Stimulated activated CD8-positive, alpha-beta memory T cell treated with anti-CD3 and anti-CD28 coated beads, Interleukin-4, amount 100 ng/mL, for 24 hours (primary cell): ENCODE measurements at places on chromosomes 3 and 15.

GRCh38 chr3:115388811-115389210 is 234.5 kb upstream of the GAP43 start:
- DNase-seq: no peak

DNA sequence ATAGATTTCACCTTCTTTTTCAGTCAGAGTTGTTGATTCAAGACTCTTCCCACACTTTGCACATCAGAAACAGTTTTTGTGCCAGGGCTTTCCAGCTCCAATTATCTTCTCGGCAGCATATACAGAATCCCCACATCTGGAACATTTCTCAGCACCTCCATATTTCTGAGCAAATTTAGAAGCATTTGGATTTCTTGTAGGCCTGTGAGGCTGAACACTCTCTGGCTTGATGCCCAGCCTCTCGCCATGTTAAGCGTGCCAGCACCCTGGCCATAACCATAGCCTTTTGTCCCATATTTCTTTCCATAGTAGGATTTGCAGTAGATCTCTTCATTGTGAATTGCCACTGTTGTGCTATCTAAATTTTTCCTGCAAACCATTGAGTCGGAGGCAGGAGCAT is 28.3 kb downstream of the CD80 start:
- DNase-seq: no peak

GRCh38 chr3:191985691-191986090 is 524.7 kb downstream of the PYDC2 start:
- no peak for DNase-seq

- DNase-seq: peak; percentile 49
Observed at GRCh38 chr3:71069797-71070196, 513.7 kb downstream of the FOXP1 start.

DNA sequence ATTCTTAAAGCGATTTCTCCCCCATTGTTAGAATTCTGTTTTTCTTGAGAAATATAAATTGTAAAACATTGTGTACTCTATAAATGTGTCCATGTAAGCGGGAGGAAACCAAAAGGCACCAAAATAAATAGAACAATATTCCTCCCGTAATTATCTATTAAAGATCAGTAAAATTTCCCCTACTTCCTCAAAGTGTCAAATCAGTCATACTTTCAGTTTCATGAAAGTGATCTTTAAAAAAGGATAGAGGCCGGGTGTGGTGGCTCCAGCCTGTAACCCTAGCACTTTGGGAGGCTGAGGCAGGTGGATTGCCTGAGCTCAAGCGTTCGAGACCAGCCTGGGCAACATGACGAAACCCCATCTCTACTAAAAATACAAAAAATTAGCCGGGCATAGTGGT is 278.9 kb downstream of the MECOM start:
- DNase-seq: no peak
